Endothelial cell of umbilical vein (primary cell): ENCODE measurements at places on chromosomes 16 and 17. TPM values are rescaled to one million over a fixed set of nuclear protein-coding genes. Genes with fewer than 3 reads are reported as not detected.

Gene CLEC19A
- total RNA-seq = not detected in 2 replicates

Gene SDK2
- total RNA-seq = not detected in 2 replicates

Gene SLC5A11
- total RNA-seq = not detected in 2 replicates

Gene PPP1R27
- total RNA-seq = not detected in 2 replicates

Gene SLC5A10
- not detected in 2 replicates for total RNA-seq

Gene ATP5PD
- total RNA-seq = 200 and 202 TPM in 2 replicates

Gene TACO1
- total RNA-seq = 26.1 and 31.7 TPM in 2 replicates

Gene RMI2
- total RNA-seq = 7.7 and 11.1 TPM in 2 replicates

Gene FN3K
- 8.3 and 12.0 TPM in 2 replicates for total RNA-seq

Gene NME4
- total RNA-seq = 166 and 170 TPM in 2 replicates

Gene TBC1D26
- total RNA-seq = not detected in 2 replicates

Gene GP2
- total RNA-seq = not detected in 2 replicates

Gene CD300E
- not detected in 2 replicates for total RNA-seq
